ENCODE measurements at places on chromosomes 5 and 9.

DNA sequence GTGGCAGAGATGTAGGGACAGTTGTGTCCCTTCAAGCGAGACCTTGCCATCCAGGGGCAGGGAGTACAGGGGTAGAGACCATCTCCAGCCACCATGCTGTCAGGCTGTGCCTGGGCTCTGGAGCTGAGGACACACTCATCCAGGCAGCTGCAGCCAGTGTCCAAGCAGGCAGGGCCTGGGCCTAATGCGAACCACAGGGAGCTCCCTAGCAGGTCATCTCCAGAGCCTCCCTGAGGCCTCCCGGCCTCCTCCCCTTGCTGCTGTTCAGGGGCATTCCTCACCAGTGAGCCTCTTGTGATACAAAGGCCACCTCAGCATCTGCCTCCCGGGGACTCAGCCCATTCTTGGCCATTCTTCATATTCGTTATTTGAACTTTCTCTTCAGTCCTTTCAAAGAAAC lies 35.0 kb downstream of the TPPP start:
- no peak for DNase-seq

DNA sequence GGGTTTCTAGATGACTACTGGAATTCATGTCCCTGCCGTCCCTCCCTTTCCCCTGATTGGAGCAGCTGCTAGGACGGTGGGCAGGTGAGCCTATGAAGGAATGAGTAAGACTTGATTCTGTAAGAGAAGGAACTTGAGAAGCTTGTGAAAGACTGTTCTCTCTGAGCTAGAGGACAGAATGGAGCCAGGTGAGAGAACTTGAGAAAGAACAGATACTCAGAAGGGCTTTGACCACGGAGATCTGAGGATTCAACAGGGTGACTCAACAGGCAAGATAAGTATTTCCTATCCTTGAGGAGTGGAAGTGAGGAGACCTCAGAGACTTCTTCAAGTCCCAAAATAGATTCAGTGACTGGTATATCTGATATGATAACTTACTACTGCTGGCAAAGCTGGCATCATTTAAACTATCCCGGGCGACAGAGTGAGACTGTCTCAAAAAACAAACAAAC lies 41.9 kb downstream of the HSDL2 start:
- no peak for DNase-seq

DNA sequence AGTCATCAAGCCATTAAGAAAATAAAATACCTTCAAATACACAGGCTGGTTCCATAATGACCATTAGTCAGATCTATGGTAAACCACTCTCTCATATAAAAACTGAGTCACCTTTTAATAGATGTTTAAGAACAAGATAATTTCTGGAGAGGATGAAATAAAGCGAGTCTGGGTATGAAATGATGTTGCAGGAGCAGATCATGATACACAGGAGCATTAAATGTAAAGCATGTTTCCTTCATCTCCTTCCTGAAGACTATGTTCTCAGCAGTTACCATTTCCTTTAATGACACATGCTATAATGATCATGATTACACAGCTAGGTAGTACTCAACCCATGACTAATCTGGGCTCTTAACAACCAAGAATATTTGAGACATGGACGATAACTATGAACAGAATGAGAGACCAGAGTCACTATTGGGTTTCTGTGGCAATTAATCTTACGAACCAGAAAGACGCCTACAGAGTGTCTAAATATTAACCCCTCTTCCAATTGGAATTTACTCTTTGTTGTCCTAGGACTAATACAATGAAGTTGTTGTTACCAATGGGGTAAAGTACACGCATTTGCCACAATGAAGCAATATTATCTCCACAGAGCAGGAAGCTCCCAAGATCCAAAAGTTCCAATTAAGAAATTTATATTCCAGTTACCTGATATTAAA lies 105.6 kb downstream of the NR6A1 start:
- DNase-seq, result no peak

GRCh38 chr9:115204904-115205453 lies 87.0 kb upstream of the TNC start:
- DNase-seq, result no peak

GRCh38 chr5:172345881-172346280 lies 62.3 kb upstream of the UBTD2 start:
- no peak for DNase-seq

- no peak for DNase-seq
Observed at GRCh38 chr5:120297616-120298015, 166.5 kb upstream of the PRR16 start.

DNA sequence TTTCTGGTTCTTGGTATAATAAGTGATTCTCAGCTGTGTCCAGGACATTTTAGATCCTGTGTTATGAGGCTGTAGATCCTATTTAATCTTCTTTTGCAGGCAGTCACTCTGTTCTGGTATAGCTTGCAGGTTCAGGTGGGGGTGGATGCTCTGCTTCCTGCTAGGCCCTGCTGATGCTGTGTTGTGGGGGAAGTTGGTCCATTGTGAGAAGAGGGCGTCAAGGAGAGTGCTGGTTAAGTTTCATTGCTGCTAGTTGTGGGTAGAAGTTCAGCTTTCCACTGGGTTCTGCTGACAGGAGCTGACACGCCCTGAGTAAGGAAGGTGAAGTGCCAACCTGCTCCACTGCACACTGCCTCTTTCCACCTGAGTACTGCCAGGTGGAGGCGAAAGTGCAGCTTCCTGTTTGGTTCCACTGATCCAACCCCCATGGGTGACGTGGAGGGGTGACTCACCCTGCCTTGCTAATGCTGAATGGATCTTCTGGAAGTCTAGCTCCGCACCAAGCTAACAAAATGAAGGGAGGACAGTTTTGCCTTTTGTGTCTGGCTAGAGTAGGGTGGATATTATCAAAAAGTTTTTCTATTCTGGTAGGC lies 16.3 kb downstream of the NMRK1 start:
- no peak for DNase-seq

DNA sequence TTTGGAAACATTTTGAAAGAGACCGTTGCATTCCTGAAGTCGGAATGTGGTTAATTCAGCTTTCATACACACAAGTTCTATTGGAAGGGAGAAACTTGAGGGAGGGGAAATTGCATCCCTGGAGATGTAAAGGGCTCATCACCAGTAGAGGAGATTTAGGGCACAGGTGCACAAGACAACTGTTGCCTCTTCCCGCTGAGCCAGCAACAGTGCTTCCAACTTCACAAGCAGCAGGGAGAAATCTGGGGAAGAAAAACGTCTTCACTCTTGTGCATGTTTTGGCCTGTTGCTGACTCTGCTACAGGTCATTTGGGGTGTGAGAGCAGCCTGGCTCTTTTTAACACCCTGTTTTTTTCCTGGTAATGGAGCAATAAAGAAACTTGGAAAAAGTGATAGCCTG lies 277.9 kb downstream of the GAS1 start:
- no peak for DNase-seq

Data from body of pancreas (tissue), 4 donors.